ENCODE measurements at places on chromosomes 4 and X.
A peak's percentile ranks its signal among the peaks of the same experiment; 100 is the strongest.

DNA sequence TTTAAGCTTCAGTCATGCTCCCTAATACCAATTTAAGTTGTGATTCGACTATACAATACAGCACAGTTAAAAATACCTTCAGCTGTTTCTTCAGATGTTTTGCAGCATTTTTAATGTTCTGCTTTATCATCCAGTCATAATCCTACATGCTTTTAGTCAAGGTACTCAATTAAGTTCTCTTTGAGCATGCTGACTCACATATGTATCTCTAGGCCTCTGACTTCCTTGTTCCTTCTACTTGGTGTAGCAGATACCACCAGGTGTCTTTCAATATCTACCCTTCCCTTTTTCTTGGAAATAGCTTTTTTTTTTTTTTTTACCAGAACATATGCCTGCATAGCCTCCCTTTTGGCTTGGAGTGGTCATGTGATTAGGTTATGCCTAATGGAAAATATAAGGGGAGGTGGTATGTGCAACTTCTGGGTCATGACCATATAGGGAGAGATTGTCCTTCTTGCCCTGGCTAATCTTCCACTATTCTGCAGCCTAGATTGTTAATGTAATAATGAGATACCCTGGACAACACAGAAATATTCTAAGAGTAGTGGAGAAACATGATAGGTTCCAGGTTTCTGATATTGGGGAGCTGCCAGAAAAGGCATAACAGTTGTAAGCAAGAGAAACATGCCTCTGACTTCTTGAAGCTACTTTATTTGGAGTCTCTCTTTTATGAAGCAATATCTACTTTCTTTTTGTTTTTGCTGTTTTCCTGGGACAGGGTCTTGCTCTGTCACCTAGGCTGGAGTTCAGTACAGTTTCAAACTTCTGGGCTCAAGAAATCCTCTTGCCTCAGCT lies 737.2 kb upstream of the SLIT2 start:
- no peak for DNase-seq

DNA sequence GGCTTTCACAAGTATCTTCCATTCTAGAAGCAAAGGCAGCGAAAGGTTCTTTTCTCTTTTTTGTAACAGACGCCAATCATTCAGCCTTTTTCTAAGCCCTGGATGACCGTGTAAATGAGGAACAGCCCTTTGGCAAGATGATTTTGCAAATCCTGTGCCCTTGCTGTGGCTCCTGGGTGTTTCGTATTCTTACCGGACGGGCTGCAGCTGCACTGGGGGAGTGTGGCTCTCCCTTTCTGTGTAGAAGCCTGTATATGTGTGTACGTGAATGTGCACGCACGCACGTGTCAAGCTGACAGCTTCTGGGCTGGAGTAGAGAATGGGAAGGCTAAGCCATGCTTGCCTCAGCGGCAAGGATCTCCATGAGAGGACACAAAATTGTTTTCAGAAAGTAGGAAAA lies 8.2 kb downstream of the GRPEL1 start:
- DNase-seq = no peak

- no peak for DNase-seq
Observed at GRCh38 chr4:93187892-93188291, 640.7 kb upstream of the ATOH1 start.

DNA sequence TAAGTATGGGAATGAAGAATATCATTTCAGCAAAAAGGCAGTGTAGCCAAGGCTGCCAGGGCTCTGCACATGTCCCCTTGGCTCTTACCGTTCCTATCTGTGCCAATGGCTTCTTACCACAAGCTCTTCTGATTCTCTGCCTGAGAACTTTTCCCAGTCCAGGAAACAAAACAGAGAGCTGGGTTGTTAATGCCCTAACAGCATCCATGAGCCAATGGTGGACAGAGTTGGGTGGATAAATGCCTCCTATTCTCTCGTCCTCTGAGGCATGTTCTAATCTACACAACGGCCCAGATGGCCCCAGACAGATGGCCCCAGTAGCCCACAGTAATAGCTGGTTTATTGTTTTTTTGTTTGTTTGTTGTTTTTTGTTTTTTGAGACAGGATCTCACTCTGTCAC lies 28.0 kb downstream of the SCD5 start:
- no peak for DNase-seq

GRCh38 chrX:124263743-124264142 lies 68.7 kb upstream of the TEX13D start:
- no peak for DNase-seq

- no peak for DNase-seq
Observed at GRCh38 chr4:182192511-182193181, 50.6 kb upstream of the TENM3 start.

- no peak for DNase-seq
Observed at GRCh38 chrX:124035657-124036056, 74.2 kb downstream of the STAG2 start.

GRCh38 chr4:72410158-72410557 lies 158.9 kb downstream of the ADAMTS3 start:
- no peak for DNase-seq

GRCh38 chr4:53490965-53491622 lies 100.2 kb downstream of the LNX1 start:
- no peak for DNase-seq

DNA sequence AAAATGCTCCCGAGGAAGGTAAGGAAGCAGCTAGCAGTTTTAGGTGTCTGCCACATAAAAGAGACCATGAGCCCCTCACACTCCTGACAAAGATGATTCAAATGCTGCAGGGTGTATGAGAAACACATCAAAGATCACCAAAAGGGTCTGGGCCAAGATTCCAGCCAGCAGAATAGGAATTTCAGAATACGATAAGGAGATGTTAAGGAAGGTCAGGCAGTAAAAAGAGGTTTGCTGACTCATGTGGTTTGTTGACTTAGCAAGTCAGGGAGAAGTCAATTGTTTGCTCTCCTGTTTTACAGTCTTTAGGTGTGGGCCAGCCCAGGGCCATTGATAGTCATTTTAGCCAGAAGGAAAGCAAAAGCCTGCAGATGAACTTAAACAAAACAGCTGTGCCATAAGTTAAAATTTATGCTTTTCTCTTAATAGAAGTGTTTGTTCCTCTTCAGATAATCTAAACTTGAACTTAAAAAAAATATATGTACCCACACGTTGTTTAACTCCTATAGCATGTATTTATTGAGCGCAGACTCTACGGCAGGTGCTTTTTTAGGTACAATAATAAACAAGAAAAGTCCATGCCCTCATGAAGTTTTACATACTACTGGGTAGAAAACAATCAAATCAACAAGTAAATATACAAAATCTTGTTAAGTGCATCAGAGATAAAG lies 115.6 kb downstream of the CAMK2D start:
- DNase-seq = peak; percentile 86

- no peak for DNase-seq
Observed at GRCh38 chr4:8073206-8073863, 85.3 kb downstream of the ABLIM2 start.

- DNase-seq = no peak
Observed at GRCh38 chr4:123235431-123235830, 161.2 kb upstream of the SPRY1 start.

- no peak for DNase-seq
Observed at GRCh38 chr4:128670513-128670912, 139.0 kb upstream of the JADE1 start.

All from PC-9 (cell line).